ENCODE measurements at places on chromosomes 3 and 15.
A peak's percentile ranks its signal among the peaks of the same experiment; 100 is the strongest.

GRCh38 chr3:181454451-181455027, 257.2 kb upstream of the SOX2 start:
- no peak for DNase-seq

DNA sequence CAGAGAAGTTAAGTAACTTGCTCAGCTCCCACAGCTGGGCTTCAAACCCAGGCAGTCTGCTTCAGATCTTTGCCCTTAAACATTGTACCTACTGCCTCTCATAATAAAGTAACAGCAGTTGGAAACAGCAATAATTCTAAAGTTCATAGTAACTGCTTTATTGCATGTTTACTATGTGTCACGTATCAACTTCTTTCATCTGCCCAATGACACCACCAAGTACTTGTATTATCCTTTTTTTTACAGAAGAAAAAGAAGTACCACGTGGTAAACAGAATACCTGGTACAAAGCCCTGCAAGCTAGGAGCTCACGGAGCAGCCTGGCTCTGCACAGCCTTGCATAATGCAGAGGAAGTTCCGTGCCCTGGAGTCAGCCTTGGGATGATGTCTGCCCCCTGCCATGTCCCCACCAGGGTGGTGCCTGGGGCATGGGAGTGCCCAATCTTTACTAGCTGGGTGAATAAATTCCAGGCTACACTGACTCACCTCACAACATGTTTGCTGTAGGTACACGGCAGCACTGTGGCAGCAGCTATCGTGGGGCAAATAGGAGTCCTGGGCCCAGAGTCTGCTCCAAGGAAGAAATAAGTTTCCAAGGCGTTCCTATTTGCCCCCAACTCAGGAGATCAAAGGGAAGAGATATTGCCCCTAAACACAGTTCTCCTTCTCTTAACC, 77.2 kb downstream of the LDHAL6B start:
- no peak for DNase-seq

- no peak for DNase-seq
These were observed 181.8 kb upstream of the TBL1XR1 start for GRCh38 chr3:177379045-177379444.

DNA sequence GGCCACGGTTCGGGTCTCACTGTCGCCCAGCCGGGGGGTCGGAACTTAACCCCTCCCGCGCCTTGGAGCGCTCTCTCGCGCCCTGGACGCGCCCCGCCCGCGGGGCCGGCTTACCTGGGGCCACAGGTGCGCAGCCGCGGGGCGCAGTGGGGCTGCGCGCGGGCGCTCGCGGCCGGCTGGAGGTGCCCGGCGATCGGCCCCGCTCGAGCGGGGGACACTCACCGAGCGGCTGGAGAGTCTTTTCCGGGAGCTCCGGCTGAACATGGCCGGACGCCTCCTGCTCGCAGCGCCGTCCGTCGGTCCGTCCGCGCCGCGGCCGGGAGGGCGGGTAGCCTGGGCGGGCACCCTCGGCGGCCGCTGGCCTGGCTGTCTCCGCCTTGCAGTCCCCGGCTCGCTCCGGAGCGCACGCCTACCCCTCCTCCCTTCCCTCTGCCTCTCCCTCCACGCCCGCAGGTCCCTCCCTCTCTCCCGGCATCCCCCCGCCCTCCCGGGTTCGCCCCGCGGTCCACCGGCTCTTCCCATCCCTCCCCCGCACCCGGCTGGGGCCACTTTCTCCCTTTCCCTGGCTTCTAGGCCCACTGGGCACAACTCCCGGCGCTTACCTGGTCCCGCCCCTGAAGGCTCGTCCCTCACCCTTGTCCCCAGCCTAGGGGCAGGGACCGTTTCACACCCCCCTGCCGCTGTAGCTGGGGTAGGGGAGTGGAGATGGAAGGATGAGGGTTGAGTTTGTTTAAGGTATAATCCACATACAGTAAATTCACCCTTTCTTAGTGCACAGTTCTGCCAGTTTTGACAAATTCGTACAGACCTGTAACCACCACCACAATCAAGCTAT, 220.1 kb upstream of the PRICKLE2 start:
- peak; percentile 79 for DNase-seq

Measured in left hindlimb (tissue), 1 donor.